NT2/D1 (cell line): ENCODE measurements at places on chromosomes 7 and 10.

GRCh38 chr7:17307000-17307399, 8.5 kb downstream of the AHR start:
- DNase-seq = no peak

- DNase-seq = no peak
These were observed 25.8 kb downstream of the NHLRC2 start for GRCh38 chr10:113880236-113880635.

GRCh38 chr7:24668927-24669635, 88.2 kb downstream of the GSDME start:
- no peak for DNase-seq

GRCh38 chr10:61869774-61870525, 31.5 kb upstream of the ARID5B start:
- DNase-seq = no peak

GRCh38 chr10:113753020-113753692, 1.7 kb downstream of the PLEKHS1 start:
- DNase-seq = no peak

- DNase-seq = no peak
These were observed 85.8 kb upstream of the PRKCQ start for GRCh38 chr10:6665847-6666246.

GRCh38 chr10:15754937-15755336, 35.2 kb upstream of the ITGA8 start:
- no peak for DNase-seq

DNA sequence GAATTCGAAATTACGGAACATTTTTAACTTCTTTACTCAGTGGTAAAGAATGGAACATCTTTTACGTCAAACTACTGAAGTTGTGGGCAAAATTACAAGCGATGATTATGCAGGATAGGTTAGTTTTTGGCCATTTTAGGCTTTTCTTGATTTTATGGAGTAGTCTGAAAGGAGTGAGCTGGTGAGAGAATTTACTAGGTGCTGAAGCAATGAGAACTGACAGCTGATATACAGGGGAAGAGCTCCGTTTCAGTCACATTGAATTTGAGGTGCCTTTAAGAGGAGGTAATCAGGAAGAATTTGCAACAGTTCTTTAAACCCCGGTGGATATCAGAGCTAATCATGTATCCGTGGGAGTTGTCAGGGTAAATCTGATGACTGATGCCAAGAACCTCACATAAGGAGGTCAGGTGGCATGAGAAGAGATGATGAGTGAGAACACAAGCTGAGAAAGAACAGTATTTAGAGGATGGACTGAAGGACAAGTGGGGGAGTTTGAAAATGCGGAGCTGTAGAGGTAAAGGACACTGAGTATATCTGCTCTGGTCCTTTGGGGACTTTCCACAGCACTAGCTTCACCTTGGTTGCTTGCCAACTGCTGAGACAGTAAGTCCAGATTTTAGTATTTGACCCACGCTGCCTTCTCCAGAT, 104.3 kb downstream of the AHR start:
- DNase-seq = no peak

DNA sequence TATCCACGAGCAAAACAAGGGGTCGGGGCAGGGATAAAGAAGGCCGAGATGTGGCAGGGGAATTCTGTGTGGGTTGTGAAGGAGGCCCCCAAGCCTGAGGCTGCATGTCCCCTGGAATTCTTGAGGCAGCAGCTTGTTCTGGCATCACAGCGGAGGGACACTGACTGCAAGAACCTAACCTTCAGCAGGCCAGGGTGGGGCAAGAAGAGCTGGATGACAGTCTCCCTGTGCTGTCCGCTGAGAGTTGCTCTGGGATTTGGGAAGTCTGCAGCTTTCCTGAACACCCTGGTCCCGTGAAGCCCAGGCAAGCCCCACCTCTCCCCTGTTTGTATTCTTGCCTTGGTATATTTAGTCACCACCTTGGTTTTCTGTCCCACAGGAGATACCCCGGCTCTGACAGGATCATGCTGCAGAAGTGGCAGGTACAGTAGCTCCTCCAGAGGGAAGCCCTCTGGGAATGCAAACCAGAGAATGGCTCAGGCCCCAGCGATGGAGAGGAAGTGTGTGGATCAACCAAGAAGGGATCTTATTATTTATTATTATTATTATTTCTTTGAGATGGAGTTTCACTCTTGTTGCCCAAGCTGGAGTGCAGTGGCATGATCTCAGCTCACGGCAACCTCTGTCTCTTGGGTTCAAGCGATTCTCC, 1.9 kb upstream of the LRRC18 start:
- no peak for DNase-seq

GRCh38 chr10:79284158-79284871, 63.0 kb upstream of the PPIF start:
- no peak for DNase-seq

- no peak for DNase-seq
These were observed 132.7 kb downstream of the ICA1 start for GRCh38 chr7:8129318-8129659.

DNA sequence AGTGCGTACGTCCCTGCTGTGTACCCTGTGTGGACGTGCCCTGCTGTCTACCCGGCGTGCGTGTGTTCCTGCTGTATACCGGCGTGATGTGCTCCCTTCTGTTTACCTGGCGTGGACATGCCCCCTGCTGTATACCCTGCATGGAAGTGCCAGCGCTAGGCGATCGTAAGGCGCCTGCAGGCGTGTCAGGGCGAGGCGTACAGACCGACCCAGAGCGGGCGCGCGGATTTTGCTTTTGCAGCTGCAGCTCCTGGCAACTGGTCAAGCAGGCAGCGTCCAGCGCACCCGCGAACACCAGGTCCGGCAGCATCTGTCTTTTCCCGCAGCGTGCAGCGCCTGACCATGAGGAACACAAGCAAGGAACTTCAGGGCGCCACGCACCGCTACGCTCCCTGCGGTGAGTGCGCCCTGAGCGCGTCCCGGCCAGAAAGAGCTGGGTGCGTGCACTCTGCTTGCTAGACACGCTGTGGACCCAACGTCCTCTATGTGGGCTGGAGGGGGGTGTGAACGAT, 680 bp downstream of the C7orf57 start:
- no peak for DNase-seq

- no peak for DNase-seq
These were observed 87.7 kb upstream of the PDK4 start for GRCh38 chr7:95684037-95684436.

DNA sequence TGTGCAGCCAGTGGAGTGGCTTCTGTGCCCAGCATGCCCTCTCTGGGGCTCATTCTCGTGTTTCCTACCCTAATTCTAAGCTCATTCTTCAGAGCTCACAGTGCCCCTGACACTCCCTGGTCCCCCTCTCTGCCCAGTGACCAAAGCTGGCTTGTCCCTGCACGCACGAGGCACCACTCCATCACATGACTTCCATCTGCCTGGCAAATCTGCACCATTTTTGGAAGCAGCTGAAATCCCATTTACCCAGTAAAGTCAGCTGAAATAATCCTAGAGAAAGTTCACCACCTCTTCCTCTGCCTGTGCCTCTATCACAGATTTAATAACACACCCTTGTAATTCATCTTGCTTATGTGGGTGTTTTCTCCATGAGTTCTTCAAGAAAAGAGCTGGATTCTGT, 616.9 kb downstream of the PTPRN2 start:
- DNase-seq = no peak
